ENCODE measurements at places on chromosomes 6 and 20. TPM values are rescaled to one million over a fixed set of nuclear protein-coding genes. Genes with fewer than 3 reads are reported as not detected.
A peak's percentile ranks its signal among the peaks of the same experiment; 100 is the strongest.

The ZNF311 gene
- total RNA-seq: not detected

DNA sequence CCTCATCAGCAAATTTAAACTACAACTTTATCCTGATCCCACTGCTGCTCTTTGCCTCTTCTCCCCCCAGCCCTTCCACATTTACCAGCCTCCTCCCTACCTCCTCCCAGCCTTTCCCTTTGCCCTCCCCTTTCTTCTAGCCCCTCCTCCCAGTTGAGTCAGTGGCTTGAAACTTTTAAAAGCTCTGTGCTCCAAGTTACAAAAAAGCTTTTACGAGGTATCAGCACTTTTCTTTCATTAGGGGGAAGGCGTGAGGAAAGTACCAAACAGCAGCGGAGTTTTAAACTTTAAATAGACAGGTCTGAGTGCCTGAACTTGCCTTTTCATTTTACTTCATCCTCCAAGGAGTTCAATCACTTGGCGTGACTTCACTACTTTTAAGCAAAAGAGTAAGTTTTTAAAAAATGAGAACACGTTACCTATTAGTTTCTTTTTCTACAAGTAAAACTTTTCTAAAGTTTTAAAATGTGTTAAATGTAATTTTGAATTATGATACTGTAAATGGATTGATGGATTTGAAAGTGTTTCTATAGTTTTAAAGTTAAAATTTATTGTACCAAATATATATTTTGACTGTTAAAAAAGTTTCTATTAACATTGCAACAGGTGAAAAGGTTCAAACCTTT is at the start of gene GJA1:
Gene GJA1, plus strand, starts transcription at position 203 of the 626 bp plus-strand sequence. CDS start 11,202 bp downstream, outside the sequence.
- H3K27me3 ChIP-seq: no peaks in the 10 kb centered on the region
- no peaks in the 10 kb centered on the region for H3K4me1 ChIP-seq
- no peak within 1 kb of the TSS for H3K27ac ChIP-seq
- no peak for DNase-seq
- no peak within 1 kb of the TSS for H3K4me3 ChIP-seq

- no peaks in the 10 kb centered on the region for H3K36me3 ChIP-seq
- H3K4me1 ChIP-seq: no peaks in the 10 kb centered on the region
- no peak for DNase-seq
- no peaks in the 10 kb centered on the region for H3K27me3 ChIP-seq
- H3K27ac ChIP-seq: no peak overlapping the region
- H3K4me3 ChIP-seq: no peak overlapping the region
These were observed 1395.7 kb upstream of the EYS start for GRCh38 chr6:67102743-67103142.

DNA sequence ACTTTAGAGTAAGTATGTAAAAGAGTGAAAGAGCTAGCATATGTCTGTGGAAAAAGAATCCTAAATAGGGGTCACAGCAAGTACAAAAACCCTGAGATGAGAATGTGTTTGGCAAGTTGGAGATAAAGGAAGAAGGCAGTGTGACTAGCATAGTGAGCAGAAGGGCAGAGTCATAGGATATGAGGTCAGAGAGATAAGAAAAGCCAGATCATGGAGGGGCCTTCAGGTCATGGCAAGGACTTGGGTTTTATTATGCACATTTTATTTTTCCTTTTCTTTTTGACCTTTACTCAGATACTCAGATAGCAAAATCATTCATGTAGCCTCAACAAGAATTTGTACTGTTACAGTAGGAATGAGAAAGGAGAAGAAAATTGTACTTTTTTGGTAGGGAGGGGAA is 138.0 kb downstream of the GJA1 start:
- H3K4me1 ChIP-seq: no peaks in the 10 kb centered on the region
- H3K27ac ChIP-seq: no peak overlapping the region
- no peak for DNase-seq
- no peak overlapping the region for H3K4me3 ChIP-seq

The NKX2-2 gene
- not detected for total RNA-seq

The SLC17A3 gene
- total RNA-seq: not detected

The SNPH gene
- 3.2 TPM for total RNA-seq

The MMP24 gene
- not detected for total RNA-seq

DNA sequence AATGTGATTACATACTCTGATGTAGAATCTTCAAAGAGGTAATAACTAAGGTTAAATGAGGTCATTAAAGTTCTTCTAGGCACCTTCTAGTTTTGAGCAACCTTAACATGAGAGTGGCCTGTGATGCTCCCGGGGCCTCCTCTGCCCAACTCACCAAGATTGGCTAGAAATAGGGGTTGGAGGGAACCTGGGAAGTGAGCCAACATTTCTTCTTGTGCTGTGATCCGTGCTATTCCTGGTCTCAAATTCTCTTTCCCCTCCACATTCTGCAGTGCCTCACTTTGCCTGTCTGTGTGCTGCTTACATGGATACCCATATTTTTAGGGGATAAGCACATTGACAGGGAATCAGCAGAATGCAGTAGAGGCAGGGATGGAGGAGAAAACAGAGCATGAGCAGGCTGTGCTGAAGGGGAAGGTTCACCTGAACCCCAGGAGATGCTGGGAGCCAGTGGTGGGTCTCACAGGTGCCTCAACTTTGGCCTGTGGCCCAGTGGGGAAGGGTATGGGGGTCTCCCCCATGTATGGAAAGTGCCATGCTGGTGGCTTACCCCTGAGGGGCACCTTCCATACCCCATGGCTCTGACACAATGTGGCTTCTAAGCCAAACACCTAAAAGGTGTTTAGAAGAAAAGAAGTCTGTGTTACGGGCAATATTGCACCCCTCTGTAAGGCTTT is 164.7 kb upstream of the CHD6 start:
- no peaks in the 10 kb centered on the region for H3K4me1 ChIP-seq
- H3K4me3 ChIP-seq: no peak overlapping the region
- DNase-seq: no peak
- no peaks in the 10 kb centered on the region for H3K36me3 ChIP-seq
- peaks cover 5% of the 10 kb centered on the region for H3K27me3 ChIP-seq
- H3K27ac ChIP-seq: no peak overlapping the region

GRCh38 chr6:150316936-150317335 is 51.9 kb upstream of the IYD start:
- H3K4me1 ChIP-seq: no peaks in the 10 kb centered on the region
- no peaks in the 10 kb centered on the region for H3K36me3 ChIP-seq
- no peak overlapping the region for H3K4me3 ChIP-seq
- H3K27me3 ChIP-seq: no peaks in the 10 kb centered on the region
- H3K27ac ChIP-seq: no peak overlapping the region

DNA sequence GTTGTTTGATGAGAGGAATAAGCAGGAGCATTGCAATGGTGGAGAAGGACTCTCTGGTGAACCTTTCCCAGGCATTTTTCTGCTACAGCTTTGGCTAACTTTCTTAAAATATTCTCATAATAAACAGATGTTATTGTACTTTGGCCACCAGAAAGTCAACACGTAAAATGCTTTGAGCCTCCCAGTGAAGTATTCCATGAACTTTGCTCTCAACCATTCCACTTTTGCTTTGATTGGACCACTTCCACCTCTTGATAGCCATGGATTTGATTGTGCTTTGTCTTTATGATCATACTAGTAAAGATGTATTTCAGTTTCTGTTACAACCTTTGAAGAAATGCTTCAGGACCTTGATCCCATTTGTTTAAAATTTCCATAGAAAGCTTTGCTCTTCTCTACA is 241.1 kb downstream of the TENT5A start:
- DNase-seq: no peak
- H3K27ac ChIP-seq: no peak overlapping the region
- H3K27me3 ChIP-seq: no peaks in the 10 kb centered on the region
- H3K4me1 ChIP-seq: no peaks in the 10 kb centered on the region
- H3K4me3 ChIP-seq: no peak overlapping the region
- H3K36me3 ChIP-seq: no peaks in the 10 kb centered on the region

The EZR gene
- total RNA-seq: 1,402 TPM

DNA sequence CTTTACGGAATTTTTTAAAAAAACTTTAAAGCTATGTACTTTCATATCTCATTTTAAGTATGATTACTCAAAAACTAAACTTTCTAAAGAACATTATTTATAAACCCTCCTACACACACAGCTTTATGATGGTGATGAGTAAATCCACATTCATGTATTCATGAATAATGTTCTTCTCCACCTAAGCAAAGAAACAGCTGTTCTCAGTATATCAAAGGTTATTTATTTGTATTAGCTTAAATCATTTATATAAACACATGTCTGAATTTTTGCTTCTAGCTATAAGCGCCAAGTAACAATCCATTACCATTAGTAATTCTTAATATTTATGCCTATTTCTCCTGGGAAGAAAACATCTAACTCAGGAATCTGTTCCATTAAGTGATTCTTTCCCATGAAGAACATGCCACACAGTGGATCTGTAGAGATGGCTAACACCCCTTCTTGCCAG is 63.3 kb downstream of the SMLR1 start:
- H3K27me3 ChIP-seq: no peaks in the 10 kb centered on the region
- H3K27ac ChIP-seq: no peak overlapping the region
- H3K4me1 ChIP-seq: no peaks in the 10 kb centered on the region
- no peak overlapping the region for H3K4me3 ChIP-seq

The PTGIS gene
- 0.25 TPM for total RNA-seq

The GUCA1A gene
- total RNA-seq: not detected

- H3K4me3 ChIP-seq: no peak overlapping the region
- H3K4me1 ChIP-seq: 0 out of 2 replicates have a peak, but pooled peaks cover 3% of the 10 kb centered on the region
- no peaks in the 10 kb centered on the region for H3K36me3 ChIP-seq
- no peaks in the 10 kb centered on the region for H3K27me3 ChIP-seq
These were observed 129.2 kb downstream of the UNC5CL start for GRCh38 chr6:40909811-40910210.

DNA sequence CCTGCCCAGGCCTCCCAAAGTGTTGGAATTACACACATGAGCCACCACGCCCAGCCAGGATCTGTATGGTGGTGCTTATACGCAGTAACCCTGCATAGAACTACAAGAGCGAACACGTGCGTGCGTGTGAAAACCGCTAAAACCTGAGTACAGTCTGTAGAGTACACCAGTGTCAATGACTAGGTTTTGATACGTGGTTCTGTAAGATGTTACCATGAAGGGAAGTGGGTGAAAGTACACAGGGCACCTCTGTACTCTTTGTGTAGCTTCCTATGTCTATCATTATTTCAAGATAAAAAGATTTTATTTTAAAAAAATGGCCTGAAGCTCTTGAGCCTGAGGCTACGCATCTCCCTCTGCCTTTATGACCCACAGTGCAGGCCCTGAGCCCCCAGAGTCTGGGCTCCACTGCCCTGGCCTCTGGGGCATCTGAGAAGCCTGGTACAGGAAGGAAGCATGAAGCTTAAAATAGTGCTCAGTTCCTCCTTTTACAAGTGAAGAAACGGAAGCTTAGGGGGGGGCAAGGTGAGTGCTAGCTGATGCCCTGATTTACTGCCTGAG is 21.6 kb downstream of the LY86 start:
- no peaks in the 10 kb centered on the region for H3K4me1 ChIP-seq
- no peak for DNase-seq
- no peaks in the 10 kb centered on the region for H3K27me3 ChIP-seq
- H3K27ac ChIP-seq: no peak overlapping the region
- H3K4me3 ChIP-seq: no peak overlapping the region

DNA sequence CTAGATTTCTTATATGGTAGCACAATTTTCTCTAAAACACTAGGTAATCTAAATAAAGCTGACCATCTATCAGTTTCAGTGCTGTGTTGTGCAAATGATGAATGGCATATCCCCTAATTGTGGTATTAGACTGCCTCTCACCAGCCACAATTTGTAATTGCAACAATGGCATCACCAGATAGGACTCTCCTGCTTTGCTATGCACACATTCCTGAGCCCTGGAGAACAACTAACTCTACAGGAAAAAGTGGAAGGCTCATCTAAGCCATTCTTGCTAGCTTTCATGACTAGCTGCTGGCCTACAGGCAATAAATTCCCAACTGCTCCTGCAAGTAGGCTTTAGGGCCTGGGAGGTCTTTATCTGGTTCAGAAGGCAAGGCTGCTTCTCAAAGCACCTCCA is 974.1 kb downstream of the EYS start:
- no peak overlapping the region for H3K4me3 ChIP-seq
- DNase-seq: no peak

The CDH22 gene
- 1.8 TPM for total RNA-seq

GRCh38 chr6:46102123-46102522 is 27.7 kb upstream of the ENPP4 start:
- peaks cover 25% of the 10 kb centered on the region for H3K4me1 ChIP-seq
- no peak overlapping the region for H3K4me3 ChIP-seq
- H3K36me3 ChIP-seq: no peaks in the 10 kb centered on the region

- H3K4me3 ChIP-seq: no peak overlapping the region
- no peaks in the 10 kb centered on the region for H3K27me3 ChIP-seq
- no peak overlapping the region for H3K27ac ChIP-seq
- H3K36me3 ChIP-seq: no peaks in the 10 kb centered on the region
- no peak for DNase-seq
These were observed 3.9 kb downstream of the MAP7 start for GRCh38 chr6:136546331-136546730.

DNA sequence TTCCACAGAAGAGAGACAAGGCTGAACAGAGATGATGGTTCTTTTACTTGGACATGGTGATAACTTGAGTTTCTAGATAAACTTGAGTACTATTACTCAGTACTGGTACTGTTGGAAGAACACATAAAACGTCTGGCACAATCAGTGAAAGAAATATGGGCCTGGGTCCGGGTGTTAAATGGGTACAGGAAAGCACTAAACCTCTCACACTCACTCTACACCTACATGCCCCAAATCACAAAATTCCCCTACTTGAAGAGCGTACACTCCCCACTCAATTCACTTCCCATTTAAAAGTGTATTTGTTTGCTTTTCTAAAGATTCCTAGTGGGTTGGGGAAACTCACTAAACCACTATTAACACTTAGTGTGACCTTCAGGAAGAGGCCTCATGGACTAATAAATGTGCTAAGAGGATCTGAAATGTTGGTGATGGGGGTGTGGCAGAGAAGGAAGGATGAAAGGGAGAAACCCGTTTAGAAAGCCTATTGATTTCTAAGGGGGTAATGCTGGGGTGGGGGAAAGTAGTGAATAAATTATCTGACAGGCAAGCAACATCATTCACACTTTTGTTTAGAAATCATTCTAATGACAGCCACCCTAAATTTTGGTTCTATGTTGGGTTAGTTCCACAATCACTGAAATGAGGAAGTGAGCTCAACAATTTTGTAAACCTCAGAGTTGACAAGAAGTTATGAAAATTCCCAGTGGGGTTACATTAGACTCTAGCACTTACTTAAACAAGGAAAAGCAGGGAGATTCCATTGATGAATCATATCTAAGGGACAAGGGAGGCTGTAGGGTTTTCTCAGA is 222.6 kb upstream of the MARCKS start:
- no peak overlapping the region for H3K27ac ChIP-seq
- H3K36me3 ChIP-seq: no peaks in the 10 kb centered on the region
- no peak for DNase-seq

- no peaks in the 10 kb centered on the region for H3K4me1 ChIP-seq
- H3K4me3 ChIP-seq: no peak overlapping the region
- DNase-seq: peak; percentile 15
These were observed 12.1 kb upstream of the PDYN start for GRCh38 chr20:2005831-2006426.

DNA sequence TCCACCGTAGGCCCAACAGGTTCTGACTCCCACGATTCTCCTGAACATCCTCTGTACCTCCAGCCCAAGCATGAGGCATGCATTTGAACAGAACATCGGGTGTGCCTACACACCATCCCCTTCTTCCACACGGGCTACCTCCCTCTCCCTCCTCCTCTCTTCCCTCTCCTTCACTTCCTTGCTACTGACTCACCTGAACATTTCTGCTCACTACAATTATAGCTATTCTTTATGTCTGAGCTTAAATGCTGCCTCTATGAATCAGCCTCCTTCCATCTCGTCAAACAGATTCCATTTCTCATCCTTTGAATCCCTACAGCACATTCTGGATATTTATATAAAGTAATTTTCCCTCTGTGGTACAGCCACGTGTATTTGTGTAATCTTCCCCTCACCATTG is 71.4 kb upstream of the MYLIP start:
- no peaks in the 10 kb centered on the region for H3K27me3 ChIP-seq
- no peak overlapping the region for H3K27ac ChIP-seq
- no peak for DNase-seq
- H3K4me3 ChIP-seq: no peak overlapping the region

The HRH3 gene
- total RNA-seq: not detected

The SPO11 gene
- total RNA-seq: not detected

The RIMS1 gene
- not detected for total RNA-seq

The ULBP3 gene
- 18.4 TPM for total RNA-seq
